ENCODE measurements at places on chromosomes 4 and X.

- DNase-seq: no peak
Measured at GRCh38 chr4:172721659-172722058, 447.0 kb upstream of the GALNT7 start.

DNA sequence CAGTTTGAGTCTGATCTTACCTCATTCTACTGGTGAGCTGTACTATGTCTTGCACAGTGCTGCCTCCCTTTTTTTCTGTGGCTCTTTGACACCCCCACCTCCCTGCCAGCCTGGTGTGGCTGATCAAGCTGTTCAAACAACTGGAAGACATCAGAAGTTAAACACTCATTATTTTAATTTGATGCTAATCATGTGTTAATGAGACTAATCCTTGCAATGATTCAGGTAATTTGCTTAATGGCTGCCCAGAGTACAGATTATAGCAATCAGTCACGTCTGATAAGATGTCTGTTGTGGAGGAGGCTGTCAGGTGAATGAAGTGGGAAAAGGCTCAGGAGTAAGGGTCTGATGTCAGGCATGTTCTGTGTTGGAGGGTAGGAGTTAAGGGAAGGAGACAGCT, 87.4 kb upstream of the GK2 start:
- peak; percentile 83 for DNase-seq

GRCh38 chr4:84915396-84915780, 51.1 kb downstream of the WDFY3 start:
- no peak for DNase-seq

GRCh38 chrX:8720136-8720535, 11.8 kb downstream of the ANOS1 start:
- DNase-seq: no peak

DNA sequence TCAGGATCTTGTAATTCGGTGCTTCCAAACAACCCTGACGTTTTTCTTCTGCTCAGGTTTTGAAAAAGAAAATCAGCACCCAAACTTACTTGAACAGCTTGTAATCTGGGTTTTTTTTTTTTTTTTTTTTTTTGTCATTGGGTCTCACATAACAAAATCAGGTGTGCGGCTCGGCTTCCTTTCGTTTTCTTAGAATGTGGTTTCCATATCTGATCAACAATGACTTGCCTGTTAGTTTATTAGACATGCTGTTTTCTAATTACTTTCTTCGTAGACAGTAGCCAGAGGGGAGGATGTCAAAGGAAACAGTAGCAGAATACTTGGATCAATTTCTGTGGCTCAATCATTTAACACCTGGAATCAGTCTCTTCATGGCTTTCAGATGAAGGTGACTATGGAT, 890 bp upstream of the FREM3 start:
- no peak for DNase-seq

GRCh38 chr4:173169428-173170181, 994 bp downstream of the GALNT7 start:
- peak; percentile 86 for DNase-seq

DNA sequence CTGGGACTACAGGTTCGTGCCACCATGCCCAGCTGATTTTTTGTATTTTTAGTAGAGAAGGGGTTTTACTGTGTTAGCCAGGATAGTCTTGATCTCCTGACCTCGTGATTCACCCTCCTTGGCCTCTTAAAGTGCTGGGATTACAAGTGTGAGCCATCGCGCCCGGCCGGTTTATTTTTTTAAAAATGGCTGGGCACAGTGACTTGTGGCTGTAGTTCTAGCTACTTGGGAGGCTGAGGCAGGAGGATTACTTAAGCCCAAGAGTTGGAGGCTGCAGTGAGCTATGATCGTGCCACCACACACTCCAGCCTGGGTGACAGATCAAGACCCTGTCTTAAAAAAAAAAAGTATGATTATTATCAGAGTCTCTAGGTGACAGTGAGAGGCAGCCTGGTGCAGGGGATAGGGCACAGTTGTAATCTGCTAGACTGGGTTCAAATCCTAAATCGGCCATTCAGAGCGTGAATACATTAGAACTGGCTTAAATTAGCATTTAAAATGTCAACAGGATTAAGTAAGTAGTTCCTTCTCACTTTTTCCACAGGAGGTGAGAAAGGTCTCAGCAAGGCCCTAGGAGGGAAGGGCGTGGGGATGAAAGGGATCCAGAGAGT, 435 bp upstream of the MGST2 start:
- no peak for DNase-seq

DNA sequence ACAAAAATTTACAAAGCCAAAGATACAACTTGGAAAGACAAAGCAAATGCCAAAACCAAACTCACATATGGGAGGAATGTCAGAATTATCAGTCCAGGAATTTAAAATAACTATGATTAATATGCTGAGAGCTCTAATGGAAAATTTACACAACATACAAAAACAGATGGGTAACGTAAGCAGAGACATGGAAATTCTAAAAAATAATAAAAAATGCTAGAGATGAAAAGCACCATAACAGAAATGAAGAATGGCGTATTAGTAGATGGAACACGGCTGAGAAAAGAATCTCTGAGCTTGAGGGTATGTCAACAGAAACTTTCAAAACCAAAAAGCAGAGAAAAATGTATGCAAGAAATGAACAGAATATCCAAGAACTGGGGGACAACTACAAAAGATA, 4.1 kb upstream of the MANBA start:
- DNase-seq: no peak

- DNase-seq: no peak
Measured at GRCh38 chrX:109987884-109988283, 15.0 kb upstream of the TMEM164 start.

DNA sequence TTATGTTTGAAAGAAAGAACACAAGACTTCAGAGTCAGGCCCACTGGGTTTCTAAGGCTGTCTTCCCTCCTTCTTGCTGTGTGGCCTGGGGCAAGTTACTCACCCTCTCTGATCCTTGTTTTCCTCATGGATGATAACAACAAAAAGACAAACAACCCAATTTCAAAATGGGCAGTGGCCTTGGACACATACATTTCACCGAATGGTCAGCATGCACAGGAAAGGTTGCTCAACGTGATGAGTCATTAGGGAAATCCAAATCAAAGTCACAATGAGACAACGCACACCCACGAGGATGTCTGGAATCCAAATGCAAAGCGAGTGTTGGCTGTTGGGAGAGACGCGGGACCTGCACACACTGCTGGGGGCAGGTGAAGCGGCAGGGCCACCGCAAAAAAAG, 50.8 kb upstream of the PPP2R2C start:
- no peak for DNase-seq

- DNase-seq: no peak
Measured at GRCh38 chr4:187176261-187176910, 452.7 kb upstream of the FAT1 start.

DNA sequence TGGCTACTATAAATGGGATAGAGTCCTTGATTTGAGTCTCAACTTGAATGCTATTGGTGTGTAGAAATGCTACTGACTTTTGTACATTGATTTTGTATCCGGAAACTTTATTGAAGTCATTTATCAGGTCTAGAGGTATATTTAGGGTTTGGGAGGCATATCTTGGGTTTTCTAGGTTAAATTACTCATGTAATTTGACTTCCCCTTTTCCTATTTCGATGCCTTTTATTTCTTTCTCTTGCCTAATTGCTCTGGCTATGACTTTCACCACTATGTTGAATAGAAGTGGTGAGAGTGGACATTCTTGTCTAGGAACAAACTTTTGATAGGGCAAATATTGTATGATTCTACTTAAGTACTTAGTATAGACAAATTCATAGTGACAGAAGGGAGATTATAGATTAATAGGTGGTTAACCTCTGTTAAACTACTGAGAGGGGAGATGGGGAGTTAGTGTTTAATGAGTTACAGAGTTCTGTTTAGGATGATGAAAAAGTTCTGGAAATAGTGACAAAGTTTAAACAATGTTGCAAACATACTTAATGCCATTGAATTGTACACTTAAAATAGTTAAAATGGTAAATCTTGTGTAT, 22.8 kb upstream of the HSPA4L start:
- no peak for DNase-seq

GRCh38 chr4:183326853-183327252, 4.6 kb upstream of the CLDN24 start:
- no peak for DNase-seq

DNA sequence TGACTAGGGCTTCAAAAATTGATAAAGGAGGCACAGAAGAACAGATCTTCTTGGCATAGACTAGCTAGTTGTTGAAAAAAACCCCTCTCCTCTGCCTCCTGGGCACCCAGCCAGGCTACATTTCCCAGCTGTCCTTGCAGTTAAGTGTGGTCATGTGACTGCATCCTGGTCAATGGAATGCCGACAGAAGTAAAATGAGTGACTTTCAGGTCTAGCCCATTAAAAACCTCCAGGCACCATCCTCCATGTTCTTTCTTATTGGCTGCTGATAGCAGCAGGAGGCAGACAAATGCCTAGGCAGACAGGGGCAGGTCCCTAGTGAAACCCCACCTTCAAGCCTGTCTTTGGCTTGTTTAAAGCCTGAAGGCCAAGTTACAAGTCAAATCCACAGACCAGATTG, 35.3 kb downstream of the ATXN3L start:
- no peak for DNase-seq

DNA sequence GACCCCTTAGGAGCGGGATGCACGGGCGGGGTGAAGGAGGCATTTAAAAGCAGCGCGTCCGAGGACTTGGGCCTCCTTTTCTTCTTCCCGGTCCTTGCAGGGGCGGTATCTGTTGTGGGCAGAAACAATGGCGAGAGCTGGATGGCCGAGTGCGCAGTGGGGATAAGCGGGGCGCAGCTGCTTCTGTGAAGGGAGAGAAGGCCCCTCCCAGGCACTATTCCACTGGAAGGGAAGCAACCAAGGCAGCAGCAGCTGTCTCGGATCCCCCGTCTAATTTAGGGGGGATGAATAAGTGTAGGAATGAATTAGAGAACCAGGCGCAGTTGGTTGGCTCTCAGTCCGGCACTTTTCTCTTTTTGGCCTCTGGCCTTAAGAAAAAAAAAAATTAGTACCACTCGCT, 995 bp downstream of the SMARCA5 start:
- DNase-seq: peak; percentile 75

- no peak for DNase-seq
Measured at GRCh38 chr4:34432706-34433105, 1811.6 kb downstream of the ARAP2 start.

DNA sequence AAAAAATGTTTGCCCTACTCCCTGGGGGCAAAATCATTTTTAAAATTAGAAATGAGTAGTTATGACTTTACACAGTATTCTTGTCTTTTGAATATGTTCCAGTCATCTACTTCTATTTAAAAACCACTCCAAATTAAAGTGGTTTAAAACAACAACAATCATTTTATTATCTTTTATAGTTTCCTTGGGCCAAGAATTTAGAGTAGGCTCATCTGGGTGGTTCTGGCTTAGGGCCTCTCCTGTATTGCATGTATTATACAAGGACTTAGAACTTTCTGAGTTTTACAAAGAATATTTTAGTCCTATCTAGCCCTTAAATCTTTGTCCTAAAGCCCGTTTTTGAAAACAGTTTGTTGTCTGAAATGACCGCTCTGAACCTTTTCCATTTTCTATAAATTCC, 132.5 kb upstream of the INTU start:
- no peak for DNase-seq

GRCh38 chrX:68693481-68694434, 46.3 kb downstream of the STARD8 start:
- peak; percentile 89 for DNase-seq

- no peak for DNase-seq
Measured at GRCh38 chrX:101676571-101676970, 16.9 kb upstream of the ARMCX2 start.

All from mesendoderm (in vitro differentiated cells).